ENCODE measurements at places on chromosomes 5 and 9. TPM values are rescaled to one million over a fixed set of nuclear protein-coding genes. Genes with fewer than 3 reads are reported as not detected.

The CAAP1 gene
- total RNA-seq = 21.0 TPM

The SPINK1 gene
- total RNA-seq = not detected

The PCDHGA4 gene
- total RNA-seq = 0.09 TPM

The GRAMD2B gene
- total RNA-seq = 10.4 TPM

The CCDC69 gene
- 47.9 TPM for total RNA-seq

The CDX1 gene
- not detected for total RNA-seq

The GABRP gene
- not detected for total RNA-seq

The PCDHGA6 gene
- 0.22 TPM for total RNA-seq

The NMRK1 gene
- total RNA-seq = 14.6 TPM

The CXXC5 gene
- total RNA-seq = 2.1 TPM

The SPATA31D4 gene
- total RNA-seq = not detected

The PCDHA7 gene
- total RNA-seq = not detected

The DBH gene
- total RNA-seq = not detected

The PTGDS gene
- 0.49 TPM for total RNA-seq

The CCDC152 gene
- total RNA-seq = 14.5 TPM

The STPG3 gene
- total RNA-seq = 0.27 TPM

The EIF4E1B gene
- total RNA-seq = not detected

The PFN3 gene
- not detected for total RNA-seq

The ARID3C gene
- 0.44 TPM for total RNA-seq

The LRRC19 gene
- not detected for total RNA-seq

The GM2A gene
- 12.7 TPM for total RNA-seq

The IL4 gene
- total RNA-seq = 6.8 TPM

The RPL37 gene
- total RNA-seq = 1,652 TPM

The PCDHAC2 gene
- not detected for total RNA-seq

The CREB3 gene
- total RNA-seq = 38.6 TPM

The MAPK9 gene
- 44.3 TPM for total RNA-seq

The SMU1 gene
- 27.5 TPM for total RNA-seq

The WDR31 gene
- 1.9 TPM for total RNA-seq

The PHF24 gene
- total RNA-seq = 0.04 TPM

The EXD3 gene
- 4.8 TPM for total RNA-seq

The C5orf63 gene
- 10.0 TPM for total RNA-seq

The FRMD3 gene
- total RNA-seq = 0.62 TPM

The CDC26 gene
- 56.5 TPM for total RNA-seq

The CLIC3 gene
- total RNA-seq = 3.4 TPM

The UGT3A1 gene
- not detected for total RNA-seq

The HRH2 gene
- total RNA-seq = 28.9 TPM

The CEP72 gene
- 21.0 TPM for total RNA-seq

The C7 gene
- not detected for total RNA-seq

The APBA1 gene
- 0.13 TPM for total RNA-seq

The MOB3B gene
- 0.29 TPM for total RNA-seq

The ABO gene
- total RNA-seq = not detected

The C5orf52 gene
- total RNA-seq = not detected

The CCDC171 gene
- 2.3 TPM for total RNA-seq

Data from CD8-positive, alpha-beta memory T cell (primary cell).